ENCODE measurements at places on chromosomes 4 and X.
A peak's percentile ranks its signal among the peaks of the same experiment; 100 is the strongest.

DNA sequence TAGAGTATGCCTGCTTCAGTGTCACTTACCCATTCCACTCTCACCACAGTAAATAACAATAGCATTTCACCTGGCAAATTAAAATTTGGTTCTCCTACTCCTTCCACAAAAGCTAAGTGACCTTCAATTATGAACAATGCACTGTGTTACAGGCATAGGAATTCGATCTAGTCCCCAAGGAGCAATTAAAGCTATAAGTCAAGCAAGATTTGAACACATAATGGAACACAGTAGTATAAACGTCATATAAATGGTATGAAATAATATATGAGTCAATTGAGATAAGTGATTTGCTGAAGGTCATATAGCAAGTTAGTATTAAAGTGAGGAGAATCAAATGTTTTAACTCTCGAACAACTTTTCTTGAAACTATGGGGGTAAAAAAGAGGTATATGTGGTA, 65.8 kb downstream of the ARAP2 start:
- DNase-seq, result no peak

DNA sequence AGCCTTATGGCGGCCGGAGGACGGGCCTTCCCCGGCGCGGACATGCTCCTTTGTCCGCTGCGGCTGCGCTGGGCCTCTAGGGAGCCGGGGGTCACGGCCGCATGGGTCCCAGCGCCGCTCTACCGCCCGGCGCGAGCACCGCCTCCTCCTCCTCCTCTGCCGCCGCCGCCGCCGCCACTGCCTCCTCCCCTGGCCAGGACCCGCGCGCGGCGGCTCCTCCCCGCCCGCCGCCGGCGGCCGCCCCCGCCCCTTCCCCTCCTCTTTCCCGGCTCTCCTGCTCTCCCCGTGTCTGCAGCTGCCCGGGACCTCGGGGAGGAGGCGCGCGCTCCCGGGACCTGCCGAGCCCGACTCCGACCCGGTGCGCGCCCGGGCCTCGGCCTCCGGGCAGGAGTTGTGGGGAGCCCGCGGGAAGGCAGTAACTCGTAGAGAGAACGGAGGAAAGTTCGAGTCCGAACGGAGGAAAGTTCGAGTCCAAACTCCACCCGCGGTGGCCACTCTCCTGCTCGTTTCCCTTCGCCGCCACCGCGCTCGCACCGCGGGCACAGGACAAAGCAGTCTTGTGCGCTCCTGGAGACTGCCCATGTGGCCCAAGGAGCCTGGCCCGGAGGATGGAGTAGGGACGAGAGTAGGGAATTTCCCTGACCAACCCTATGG, at the start of gene ADGRA3:
Gene ADGRA3, minus strand, starts transcription at position 179 of the 654 bp plus-strand sequence. CDS start 282 bp downstream, outside the sequence.
- DNase-seq, result no peak

DNA sequence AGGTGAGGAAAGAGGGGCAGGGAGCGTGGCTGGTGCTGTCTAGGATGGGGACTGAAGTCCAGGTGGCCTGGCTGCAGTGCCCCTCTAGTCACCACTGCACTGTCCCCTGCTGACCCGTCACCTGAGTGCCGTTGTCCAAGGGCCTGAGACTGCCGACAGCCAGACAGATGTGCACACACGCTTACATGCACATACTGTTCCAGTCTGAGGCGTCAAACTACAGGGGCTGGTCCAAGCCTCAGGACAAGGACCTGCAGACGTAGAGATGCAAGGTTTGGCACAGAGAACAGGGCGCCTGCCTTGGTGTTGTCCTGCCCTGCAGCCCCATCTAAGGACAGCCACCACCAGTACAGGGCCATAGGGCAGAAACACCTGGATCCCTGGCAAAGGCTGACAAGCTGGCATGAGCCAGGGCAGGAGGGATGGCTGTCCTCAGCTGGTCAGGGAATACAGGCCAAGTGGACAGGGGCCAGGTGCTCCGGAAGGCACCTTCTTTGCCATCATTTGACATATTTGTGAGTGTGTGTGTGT, 1.7 kb downstream of the SLC2A9 start:
- DNase-seq, result no peak

GRCh38 chr4:111441687-111442086, 703.6 kb upstream of the FAM241A start:
- DNase-seq, result no peak

DNA sequence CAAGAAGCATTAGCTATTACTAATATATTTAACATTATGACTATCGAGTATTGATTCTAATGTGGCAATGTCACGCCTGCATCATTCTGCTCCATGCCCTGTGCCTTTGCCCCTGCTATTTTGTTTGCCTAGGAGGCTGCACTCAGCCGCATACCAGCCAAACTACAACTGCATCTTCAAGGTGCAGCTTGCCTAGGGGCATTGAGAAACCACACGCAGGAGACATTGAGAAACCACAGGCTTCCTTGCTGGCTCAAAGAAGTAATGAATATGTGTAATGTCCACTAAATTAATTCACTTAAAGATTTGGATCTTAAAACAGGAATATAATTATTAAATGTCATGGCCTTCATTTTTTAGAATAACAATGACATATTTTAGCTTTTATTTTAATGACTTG, 683.6 kb upstream of the TENM3 start:
- DNase-seq, result no peak

- DNase-seq, result no peak
Observed at GRCh38 chr4:78939667-78940008, 400 bp upstream of the PAQR3 start.

DNA sequence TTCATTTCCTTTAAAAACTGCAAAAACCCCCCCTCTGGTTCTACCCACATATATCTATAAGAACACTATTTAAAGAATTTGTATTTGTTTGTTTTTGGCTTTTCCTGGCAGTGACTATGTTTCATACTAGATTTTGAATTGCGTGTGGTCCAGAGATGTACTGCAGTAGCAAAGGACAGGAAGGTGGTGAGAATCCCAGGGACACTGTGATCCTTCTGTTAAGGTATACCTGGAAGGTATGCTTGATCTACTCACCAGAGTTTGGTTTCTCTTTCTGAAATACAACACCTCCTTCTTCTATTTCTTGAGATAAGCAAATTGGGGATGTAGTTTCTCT, 129.6 kb upstream of the RASGEF1B start:
- DNase-seq, result no peak

- peak; percentile 42 for DNase-seq
Observed at GRCh38 chrX:103211012-103211715, 3.7 kb upstream of the BEX4 start.

DNA sequence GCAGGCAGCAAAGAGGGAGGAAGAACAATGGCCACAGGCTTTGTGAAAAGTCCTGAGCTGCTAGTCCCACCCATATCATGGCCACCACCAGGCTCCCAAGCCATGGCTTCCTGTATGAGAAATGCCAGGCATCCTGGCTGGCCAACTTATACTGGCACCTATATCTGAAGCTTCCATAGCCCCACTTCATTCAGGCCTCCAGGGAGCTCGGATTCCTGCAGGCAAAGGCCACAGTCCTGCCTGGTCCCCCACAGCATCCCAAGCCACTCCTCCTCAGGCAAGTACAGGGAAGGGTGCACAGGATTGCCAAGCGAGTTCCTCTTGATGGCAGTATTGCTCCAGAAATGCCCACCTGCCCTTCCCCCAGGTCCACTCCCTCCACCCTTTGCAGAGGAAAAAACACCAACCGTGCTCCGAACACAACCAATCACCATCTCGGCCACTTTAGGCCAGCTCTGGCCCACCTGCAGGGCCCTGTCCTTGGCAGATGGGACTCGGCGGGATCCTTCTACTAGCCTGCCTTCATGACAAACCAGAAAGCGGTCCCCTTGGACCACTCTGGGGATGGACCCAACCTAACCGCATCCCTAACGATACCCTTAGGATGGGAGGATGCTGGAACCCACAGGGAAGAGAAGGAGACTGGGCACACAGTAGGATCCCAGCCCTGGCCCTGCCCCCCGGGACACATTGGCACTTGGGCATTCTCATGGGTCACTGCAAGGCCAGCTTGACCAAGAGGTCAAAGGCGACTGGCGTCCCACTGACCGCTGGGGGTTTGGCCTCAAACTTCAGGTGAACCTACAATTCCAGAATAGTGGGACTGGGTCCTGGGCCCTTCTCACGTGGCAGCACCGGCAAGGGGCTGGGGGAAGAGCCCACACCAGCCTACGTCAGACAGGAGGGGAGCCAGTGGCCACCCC, 220.4 kb upstream of the AGTR2 start:
- DNase-seq, result peak; percentile 45

GRCh38 chr4:175770555-175770954, 41.5 kb downstream of the GPM6A start:
- no peak for DNase-seq

- DNase-seq, result no peak
Observed at GRCh38 chr4:165294907-165295306, 32.6 kb upstream of the MSMO1 start.

GRCh38 chrX:13816643-13817627, at the start of gene GPM6B:
Gene GPM6B, minus strand, starts transcription at chrX:13817093. Its CDS starts 189 bp downstream, at chrX:13816904.
- peak; percentile 67 for DNase-seq

DNA sequence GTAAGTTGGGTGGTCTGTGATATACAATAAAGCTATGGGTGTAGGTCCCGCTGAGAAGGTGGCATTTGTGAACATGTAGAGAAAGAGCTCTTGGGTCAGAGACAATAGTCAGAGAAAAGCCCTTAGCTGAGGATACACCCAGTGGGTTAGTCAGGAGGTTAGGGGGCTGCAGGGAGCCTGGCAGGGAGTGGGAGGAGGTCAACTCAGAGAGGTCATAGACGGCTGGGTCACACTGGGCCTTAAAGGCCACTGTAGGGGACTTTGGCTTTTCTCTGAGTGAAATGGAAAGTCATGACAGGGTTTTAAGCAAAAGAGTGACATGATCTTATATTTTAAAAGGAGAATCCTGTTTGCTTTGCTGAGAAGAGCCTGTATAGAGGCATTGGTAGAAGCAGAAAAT, 16.7 kb downstream of the MGST2 start:
- DNase-seq, result no peak

DNA sequence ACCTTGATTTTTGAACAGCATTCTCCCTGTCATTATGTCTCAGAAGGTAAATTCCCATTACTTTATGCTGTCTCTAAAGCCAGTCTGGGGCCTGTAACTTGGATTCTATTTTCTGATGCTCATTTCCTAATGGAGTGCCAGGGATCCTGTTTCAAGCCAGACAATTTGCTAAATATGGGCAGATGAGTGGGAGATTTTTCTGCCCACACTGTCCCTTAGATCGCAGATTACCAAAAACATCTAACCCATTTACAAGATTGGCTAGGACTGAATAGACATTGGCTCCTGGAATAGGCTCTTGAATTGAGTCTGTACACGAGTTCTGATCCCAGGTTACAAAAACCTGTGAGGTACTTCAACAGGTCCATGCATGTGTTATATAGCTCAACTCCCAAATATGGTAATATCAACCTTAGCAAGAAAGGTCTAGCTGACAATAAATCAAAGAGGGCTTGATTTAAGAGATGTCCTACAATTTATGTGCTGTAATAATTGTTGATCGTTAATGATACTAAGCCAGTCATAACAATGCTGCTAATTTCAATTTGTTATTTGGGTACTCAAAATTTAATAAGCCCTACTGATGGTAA, 5.7 kb downstream of the GPC3 start:
- no peak for DNase-seq

DNA sequence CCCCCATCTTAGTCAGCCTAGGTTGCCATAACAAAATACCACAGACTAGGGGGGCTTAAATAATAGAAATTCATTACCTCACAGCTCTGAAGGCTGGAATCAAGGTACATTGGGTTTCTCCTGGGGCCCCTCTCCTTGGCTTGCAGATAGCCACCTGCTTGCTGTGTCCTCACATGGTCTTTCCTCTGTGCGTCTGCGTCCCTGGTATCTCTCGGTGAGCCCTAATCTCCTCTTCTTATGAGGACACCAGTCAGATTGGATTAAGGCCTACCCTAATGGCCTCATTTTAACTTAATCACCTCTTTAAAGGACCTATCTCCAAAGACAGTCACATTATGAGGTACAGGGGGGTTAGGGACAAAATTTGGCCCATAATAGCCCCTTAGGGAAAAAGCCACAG, 98.0 kb downstream of the SH3KBP1 start:
- no peak for DNase-seq

DNA sequence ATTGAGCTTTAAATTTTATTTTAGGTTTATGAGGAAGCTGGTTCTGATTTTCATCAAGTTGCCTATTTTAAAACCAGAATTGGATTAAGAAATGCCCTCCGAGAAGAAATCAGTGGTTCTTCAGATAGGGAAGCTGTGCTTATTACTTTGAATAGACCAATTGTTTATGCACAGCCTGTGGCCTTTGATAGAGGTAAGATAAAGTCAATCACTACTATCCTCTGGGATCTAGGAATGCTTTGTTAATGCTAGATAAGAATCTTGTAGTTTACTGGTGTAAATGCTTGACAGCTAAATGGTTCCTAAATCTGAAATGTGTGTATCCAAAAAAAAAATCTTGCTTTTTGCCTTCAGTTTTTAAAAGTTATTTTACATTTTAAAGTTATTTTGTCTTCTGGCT, 73.0 kb upstream of the ADAD1 start:
- DNase-seq, result no peak

DNA sequence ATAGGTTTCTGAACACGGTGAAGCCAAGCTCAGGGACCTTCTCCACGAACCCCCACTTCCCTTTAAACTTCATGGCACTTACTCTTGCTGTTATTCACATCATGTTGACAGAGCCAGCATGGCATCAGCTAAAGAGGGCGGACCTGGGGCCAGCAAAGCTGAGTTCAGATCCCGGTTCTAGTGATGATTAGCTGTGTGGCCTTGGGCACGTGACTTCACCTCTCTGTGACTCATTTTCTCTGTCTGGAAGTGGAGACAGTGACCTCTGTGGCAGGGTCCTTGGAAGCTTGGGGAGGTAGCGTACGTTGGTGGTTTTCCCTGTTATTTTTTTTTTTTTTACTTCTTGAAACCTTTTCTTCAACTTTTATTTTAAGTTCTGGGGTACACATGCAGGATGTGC, 13.4 kb downstream of the EVC start:
- DNase-seq, result no peak

DNA sequence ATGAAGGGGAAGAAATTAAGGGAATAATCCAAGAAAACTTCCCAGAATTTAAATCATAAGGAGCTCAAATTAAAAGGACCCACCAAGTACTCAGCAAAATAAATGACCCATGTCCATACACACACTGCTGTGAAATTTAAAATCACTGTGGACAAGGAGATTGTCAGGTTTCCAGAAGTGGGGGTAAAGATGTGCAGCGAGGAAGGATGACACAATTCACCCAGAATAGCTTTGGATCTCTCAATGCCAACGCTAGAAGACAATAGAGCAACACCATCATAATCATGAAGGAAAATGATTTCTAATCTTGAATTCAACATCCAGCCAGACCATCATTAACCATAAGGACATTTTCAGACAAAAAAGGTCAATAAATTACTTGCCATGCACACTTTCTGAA, 65.7 kb downstream of the CASK start:
- DNase-seq, result no peak
